ENCODE measurements at places on chromosomes 4 and X. TPM values are rescaled to one million over a fixed set of nuclear protein-coding genes. Genes with fewer than 3 reads are reported as not detected.

The C4orf50 gene
- 0.03 TPM for total RNA-seq

DNA sequence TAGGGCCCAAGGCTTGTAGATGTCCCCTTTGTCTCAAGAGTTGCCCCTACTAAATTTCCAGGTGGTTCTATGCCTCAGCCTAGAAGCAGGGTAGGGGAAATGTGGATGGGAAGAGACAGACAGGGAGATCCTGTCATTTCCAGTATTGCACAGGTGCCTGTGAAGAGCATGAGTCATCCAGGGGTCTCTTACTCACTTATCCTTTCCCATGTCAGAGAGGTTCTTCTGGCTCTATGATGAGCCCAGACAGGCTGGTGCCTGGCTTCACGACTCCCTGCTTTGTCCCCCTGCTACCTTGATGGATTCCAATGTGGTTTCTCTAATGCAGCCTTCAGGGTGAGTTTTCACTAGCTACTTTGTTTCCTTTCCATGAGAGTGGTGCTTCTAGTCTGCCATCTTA is 35.2 kb upstream of the DDX60 start:
- H3K4me3 ChIP-seq, result no peak overlapping the region
- DNase-seq, result no peak
- no peaks in the 10 kb centered on the region for H3K36me3 ChIP-seq

DNA sequence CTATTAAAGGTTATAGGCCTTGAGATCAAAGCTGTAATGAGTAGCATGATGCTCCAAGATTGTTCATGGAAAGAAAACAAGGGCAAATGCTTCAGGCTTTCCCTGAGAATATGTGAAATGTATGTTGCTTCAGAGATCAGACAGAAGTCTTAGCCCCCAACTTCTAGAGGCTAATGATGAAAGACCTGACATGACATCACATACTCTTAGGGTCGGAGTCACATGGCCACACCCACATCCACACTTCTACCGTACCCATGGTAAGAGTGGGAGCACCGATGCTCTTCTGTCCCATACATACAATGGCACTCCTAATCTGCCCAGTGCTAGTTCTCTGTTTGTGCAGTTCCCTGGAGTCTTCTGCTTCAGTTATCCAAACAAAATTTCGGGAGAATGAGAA is 111.9 kb upstream of the ACSL4 start:
- H3K27ac ChIP-seq, result no peak overlapping the region
- no peaks in the 10 kb centered on the region for H3K27me3 ChIP-seq
- H3K4me3 ChIP-seq, result no peak overlapping the region
- no peak for DNase-seq
- no peaks in the 10 kb centered on the region for H3K36me3 ChIP-seq

The GRIA2 gene
- not detected for total RNA-seq

DNA sequence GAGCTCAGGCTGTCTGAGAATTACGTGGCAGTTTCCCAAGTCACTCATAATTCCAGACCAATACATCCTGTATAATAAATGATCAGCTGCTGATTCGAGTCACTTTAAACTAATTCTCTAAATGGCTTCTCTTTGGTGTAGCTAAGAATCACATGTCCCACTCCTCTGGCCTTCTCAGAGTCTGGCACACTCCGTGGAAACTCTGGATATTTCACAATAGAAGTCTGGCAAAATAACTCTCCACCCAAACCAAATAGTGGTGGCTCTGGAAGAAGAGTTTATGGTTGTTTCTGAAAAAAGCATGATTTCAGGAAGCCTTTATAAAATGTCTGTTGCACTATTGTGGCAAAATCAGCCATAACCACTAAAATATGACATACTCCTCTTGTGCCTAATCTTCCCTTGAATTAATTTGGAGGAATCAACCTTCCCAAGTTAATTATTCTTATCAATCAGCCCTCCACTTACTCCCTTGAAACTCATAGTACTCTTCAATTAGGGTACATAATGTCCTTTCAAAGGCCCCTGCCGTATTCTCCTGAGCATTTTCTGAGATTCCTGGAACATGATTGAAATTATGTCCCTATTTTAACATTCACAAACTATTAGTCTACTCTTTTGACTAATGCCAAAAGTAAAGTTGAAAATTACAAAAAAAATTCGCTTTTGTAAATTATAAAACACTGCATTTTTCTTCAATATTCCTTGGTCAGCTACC is 991.6 kb downstream of the FAT4 start:
- H3K4me3 ChIP-seq, result no peak overlapping the region
- H3K36me3 ChIP-seq, result no peaks in the 10 kb centered on the region
- no peaks in the 10 kb centered on the region for H3K4me1 ChIP-seq

DNA sequence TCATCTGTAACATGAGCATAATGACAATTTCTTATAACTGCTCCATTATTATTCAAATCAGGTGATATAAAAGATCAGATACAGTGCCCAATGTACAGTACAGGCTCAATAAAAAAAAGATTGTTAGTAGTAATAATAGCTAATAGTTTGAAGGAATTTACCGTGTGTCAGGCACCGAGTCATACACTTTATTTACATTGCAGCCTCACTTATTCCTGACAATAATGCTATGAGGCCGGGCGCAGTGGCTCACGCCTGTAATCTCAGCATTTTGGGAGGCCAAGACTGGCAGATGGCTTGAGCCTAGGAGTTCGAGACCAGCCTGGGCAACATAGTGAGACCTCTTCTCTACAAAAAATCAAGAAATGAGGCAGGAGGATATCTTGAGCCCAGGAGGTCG is 10.1 kb upstream of the MAP7D3 start:
- no peak for DNase-seq
- peaks cover 4% of the 10 kb centered on the region for H3K4me1 ChIP-seq
- no peaks in the 10 kb centered on the region for H3K36me3 ChIP-seq
- no peak overlapping the region for H3K27ac ChIP-seq
- no peak overlapping the region for H3K4me3 ChIP-seq

The DUX4 gene
- not detected for total RNA-seq
